ENCODE measurements at places on chromosomes 1 and 21. TPM values are rescaled to one million over a fixed set of nuclear protein-coding genes. Genes with fewer than 3 reads are reported as not detected.

GRCh38 chr1:12164210-12164609 is 2.6 kb upstream of the TNFRSF1B start:
- H3K4me1 ChIP-seq = no peaks in the 10 kb centered on the region
- DNase-seq = no peak
- no peak overlapping the region for H3K4me3 ChIP-seq
- no peaks in the 10 kb centered on the region for H3K36me3 ChIP-seq
- no peak overlapping the region for H3K27ac ChIP-seq
- no peaks in the 10 kb centered on the region for H3K27me3 ChIP-seq

DNA sequence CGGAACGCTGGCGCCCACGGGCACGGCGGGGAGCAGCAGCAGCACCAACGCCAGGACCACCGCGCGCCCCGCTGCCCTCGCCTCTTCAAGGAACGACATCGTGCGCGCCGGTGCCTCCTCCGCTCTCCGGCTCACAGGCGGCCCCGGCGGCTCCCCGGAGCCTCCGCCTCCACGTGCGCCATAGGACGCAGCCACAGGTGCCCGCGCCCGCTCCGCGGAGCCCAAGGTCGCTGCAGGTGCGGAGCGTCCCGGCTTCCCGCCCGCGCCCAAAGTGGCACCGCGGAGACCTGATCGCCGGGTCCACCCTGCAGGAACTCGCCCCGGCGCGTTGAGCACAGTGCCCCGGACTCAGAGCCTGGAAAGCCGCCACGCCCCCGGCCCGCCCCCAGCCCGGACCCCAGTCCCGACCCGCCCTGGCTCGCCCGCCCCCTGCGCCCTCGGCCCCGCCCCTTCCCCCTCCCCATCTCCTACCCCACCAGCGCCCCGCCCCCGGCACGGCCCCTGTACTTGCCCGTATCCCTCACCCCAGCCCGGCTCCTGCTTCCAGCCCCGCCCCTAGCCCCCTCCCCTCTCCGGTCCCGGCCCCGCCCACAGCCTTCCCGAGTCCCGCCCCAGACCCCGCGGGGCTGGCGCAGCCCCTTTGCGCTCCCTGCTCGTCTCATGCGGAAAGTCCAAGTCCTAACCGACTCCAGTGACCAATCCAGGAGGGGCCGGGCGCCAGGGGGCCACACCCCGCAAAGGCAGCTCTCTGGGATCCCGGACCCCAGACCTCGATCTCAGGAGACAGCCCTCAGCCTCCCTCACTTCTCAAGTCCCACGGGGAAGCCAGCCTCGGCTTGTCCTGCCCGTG is at the start of gene MEGF6:
Gene MEGF6, minus strand, starts transcription at position 339 of the 850 bp plus-strand sequence. Its CDS starts 240 bp downstream, at position 99.
- no peaks in the 10 kb centered on the region for H3K4me1 ChIP-seq
- H3K27ac ChIP-seq = no peak within 1 kb of the TSS
- H3K27me3 ChIP-seq = no peaks in the 10 kb centered on the region
- H3K36me3 ChIP-seq = no peaks in the 10 kb centered on the region
- peak within 1 kb of the TSS; percentile 91 for H3K4me3 ChIP-seq
- peak; percentile 98 for DNase-seq

DNA sequence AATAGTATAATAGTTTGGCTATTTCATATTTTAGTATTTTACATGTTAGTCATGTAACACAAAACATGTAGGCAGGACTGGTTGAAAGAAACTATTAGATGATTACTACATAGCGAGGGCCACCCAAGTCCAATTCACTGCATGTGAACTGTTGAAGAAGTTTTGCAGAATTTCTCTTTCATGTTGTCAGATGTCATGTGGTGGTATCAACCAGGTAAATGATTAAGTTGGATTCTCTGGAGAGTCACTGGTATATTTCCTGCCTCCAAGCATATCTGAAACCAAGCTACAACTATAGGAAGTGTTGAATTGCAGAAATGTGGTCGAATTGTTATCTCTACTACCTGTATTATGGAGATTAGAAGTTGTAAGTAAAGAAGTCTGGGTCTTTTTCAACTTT is 137.8 kb upstream of the DPYD start:
- no peaks in the 10 kb centered on the region for H3K27me3 ChIP-seq
- H3K36me3 ChIP-seq = no peaks in the 10 kb centered on the region
- DNase-seq = no peak
- H3K4me3 ChIP-seq = no peak overlapping the region
- H3K27ac ChIP-seq = no peak overlapping the region
- H3K4me1 ChIP-seq = no peaks in the 10 kb centered on the region

DNA sequence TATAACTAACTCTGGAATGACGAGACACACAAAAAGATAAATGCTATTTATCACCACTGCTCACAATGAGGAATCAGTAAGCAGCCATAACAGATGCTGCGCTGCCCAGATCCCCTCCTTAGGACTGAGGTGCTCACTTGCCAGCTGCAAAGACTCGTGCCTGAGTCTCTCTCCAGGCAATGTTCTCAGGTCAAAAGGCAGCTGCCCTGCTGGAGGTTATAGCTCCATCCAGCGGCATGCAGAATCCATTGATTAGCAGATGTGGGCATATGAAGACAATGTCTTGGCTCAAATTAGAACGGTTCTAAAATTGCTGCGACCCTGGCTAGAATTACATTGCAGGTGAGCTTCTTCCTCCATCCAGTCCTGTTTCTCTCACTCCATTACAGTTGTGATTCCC is 328.2 kb upstream of the CHRM3 start:
- H3K4me3 ChIP-seq = no peak overlapping the region
- peaks cover 10% of the 10 kb centered on the region for H3K36me3 ChIP-seq
- no peak overlapping the region for H3K27ac ChIP-seq
- DNase-seq = no peak
- H3K4me1 ChIP-seq = no peaks in the 10 kb centered on the region

- H3K27me3 ChIP-seq = no peaks in the 10 kb centered on the region
- no peak for DNase-seq
- H3K4me3 ChIP-seq = no peak overlapping the region
- H3K27ac ChIP-seq = no peak overlapping the region
- H3K4me1 ChIP-seq = no peaks in the 10 kb centered on the region
These were observed 158.3 kb downstream of the FGGY start for GRCh38 chr1:59455206-59455605.

- peaks cover 17% of the 10 kb centered on the region for H3K36me3 ChIP-seq
- H3K4me1 ChIP-seq = no peaks in the 10 kb centered on the region
- DNase-seq = no peak
- H3K27me3 ChIP-seq = no peaks in the 10 kb centered on the region
- no peak overlapping the region for H3K4me3 ChIP-seq
- H3K27ac ChIP-seq = no peak overlapping the region
These were observed 139.4 kb downstream of the VPS13D start for GRCh38 chr1:12369258-12369657.

DNA sequence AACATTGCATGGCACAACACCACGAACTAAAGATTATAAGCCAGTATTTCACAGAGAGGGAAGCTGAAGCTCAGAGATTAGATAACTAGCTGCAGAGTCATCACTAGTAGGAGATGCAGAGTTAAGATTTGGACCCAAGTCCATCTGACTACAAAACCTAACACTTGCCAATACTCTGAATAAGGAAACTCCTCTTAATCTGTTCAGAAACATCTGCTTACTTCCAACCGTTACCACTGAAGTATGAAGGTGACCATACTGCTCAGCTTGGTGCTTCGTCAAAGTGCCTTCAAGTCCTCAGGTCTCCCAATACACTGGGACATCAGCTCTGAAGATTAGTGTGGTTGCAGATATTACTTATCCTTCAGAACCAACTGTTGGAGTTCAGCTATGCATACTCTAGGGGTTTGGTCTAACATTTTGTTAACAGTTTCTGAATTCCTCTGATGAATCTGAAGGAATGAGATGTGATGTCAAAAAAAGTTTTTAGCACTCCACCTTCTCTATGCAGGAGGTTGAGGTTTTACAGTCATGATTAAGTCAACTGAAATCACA is 179.6 kb downstream of the TPR start:
- H3K4me3 ChIP-seq = no peak overlapping the region
- DNase-seq = no peak
- H3K27me3 ChIP-seq = no peaks in the 10 kb centered on the region
- H3K36me3 ChIP-seq = no peaks in the 10 kb centered on the region

DNA sequence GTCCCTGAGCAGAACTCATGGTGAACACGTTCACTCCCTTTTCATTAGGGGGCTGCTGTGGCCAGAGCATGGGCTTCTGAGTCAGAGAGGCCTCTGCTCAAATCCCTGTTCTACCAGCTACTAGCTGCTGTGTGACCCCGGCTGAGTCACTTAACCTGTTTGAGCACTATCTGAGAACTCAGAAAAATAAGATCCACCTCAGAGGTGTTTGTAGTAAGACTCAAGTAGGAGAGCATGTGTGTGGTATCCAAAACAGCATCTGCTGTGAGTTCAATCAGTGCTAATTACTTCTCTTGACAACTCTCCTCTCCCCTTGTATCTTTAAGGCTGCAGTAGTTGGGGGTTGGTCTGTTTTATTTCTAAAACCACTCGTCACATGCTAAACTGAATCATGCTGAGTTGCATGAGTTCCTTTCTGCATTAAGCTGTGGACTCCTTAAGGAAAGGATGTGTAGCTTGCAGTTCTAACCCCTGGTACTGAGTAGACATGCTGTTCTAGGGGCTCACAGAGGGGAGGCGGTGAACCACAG is 39.7 kb upstream of the JUN start:
- no peaks in the 10 kb centered on the region for H3K27me3 ChIP-seq
- H3K27ac ChIP-seq = no peak overlapping the region
- H3K4me3 ChIP-seq = no peak overlapping the region
- H3K4me1 ChIP-seq = no peaks in the 10 kb centered on the region
- no peak for DNase-seq

GRCh38 chr1:185291652-185292051 is 25.4 kb downstream of the IVNS1ABP start:
- no peak overlapping the region for H3K27ac ChIP-seq
- no peak for DNase-seq

Gene DCST1
- not detected for total RNA-seq

Gene UMODL1
- total RNA-seq = not detected

Gene TMIGD3
- total RNA-seq = not detected

Data from H9 (cell line).